Hippocampal formation (tissue), 2 donors: ENCODE measurements at places on chromosomes 12 and 14.

DNA sequence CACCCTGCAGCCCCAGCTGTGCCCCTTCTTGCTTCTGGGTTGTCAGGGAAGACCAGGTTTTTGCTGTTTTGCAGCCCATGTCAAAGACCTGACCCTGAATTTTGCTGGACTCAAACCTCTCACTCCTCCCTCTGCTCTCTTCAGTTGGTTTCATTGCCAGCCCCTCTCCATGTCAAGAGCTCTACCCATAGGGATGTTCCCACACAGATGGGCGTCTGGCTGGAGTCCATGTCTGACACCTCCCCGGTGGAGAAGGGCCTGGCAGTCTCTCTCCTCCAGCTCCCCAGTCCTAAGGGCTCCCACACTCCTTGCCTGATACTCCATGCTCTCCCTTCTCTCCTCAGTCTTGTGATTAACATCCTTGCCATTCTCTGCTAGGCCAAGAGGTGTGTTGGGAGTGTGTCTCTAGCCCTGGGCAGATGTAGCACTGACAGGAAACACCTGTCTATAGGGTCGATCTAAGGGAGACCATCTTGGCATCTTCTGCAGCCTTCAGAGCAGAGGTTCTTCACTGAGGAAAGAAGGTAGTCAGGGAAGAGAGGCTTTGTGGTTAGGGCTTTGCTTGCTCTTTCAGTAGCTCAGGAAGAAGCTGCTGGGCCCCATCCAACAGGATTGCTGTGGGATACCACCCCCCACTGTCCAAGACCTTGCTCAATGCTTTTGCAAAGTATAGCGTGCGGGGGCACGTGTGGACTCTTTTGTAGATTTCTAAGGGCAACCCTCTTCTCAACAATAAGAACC lies 4.7 kb downstream of the ASIC1 start:
- no peak for DNase-seq

DNA sequence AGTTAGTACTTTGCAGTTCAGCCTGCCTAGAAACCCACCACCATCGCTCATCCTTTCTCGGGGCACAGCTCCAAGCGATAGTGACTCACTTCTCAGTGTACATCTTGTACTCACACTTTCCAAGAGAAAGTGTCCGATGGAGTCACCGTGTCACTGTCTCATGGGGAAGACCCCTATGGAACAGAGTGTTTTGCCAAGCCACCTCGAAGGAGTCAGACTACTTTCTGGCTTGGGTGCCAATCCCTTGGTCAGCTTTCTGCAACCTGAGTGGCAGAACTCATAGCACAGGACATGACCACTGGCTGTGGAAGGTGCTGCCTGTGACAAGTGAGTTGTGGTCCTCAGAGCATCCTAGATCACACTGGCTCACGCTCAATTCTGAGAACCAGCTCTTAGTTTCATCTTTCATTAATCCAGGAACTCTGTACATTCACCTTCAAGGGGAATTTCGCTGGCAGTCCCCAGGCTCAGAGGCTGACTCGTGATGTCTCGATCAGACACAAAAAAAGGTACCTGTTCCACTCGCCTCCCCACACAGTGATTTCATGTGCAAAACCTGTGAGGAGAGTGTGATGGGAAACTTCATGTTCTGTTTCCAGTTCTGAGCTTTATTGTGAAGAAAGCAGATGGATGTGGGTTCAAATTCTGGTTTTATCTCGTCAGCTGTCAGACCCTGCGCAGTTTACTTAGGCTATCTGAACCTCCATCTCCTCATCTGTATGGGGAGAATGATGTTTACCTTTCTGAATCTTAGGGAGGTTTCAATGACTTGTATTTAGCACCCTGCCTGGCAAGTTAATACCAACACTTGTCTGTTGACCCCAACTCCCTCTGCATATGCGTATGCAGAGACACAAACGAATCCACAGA lies 127.3 kb upstream of the CCND2 start:
- no peak for DNase-seq

DNA sequence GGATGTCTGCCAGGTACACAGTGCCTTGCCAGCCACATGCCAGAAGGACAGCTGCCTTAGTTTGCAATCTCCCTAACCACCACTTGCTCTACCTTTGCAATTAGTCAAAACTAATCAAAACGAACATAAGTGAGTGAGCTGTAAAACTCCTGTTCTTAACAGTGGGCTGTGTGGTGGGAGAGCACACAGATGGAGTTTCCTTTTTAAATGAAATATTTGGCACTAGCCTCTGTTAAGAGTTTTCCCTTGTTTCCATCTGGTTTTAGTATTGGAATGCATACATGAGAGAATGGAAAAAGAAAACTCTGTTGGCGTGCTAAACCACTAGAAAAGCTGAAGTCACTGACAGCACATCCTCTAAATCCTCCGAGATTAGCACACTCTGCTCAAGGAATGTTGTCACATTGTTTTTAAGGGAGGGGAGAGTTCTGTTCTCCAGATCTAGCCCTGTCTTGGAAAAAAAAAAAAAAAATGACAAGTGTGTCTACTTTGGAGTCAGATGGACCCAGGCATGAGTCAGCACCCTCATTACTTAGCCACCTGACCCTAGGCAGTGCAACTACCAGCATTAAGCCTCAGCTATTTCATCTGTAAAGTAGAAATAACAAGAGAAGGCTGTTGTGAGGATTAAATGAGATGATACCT lies 83.9 kb downstream of the STXBP6 start:
- no peak for DNase-seq

DNA sequence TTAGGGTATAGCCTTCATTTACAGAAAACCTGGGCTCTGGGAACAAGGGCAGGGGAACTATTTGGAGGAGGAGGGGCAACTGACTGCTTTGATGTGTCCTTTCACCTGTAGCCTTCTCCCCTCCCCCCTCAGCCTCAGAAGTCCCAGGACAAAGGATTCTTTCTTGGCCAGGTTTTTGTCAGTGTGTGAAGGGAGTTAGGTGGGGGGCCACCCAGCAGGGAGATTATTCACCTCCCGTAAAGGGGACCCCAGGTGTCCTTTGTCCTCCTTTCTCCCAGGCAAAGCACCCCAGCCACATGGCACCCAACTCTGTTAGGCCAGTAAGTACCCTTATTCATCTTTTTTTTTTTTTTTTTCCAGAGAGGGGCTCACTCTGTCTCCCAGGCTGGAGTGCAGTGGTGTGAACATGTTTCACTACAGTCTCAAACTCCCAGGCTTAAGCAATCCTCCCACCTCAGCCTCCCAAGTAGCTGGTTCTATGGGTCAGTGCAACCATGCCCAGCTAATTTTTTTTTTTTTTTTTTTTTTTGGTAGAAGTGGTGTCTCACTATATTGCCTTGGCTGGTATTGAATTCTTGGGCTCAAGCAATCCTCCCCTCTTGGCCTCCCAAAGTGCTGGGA lies 723 bp upstream of the NFE2 start:
- no peak for DNase-seq

DNA sequence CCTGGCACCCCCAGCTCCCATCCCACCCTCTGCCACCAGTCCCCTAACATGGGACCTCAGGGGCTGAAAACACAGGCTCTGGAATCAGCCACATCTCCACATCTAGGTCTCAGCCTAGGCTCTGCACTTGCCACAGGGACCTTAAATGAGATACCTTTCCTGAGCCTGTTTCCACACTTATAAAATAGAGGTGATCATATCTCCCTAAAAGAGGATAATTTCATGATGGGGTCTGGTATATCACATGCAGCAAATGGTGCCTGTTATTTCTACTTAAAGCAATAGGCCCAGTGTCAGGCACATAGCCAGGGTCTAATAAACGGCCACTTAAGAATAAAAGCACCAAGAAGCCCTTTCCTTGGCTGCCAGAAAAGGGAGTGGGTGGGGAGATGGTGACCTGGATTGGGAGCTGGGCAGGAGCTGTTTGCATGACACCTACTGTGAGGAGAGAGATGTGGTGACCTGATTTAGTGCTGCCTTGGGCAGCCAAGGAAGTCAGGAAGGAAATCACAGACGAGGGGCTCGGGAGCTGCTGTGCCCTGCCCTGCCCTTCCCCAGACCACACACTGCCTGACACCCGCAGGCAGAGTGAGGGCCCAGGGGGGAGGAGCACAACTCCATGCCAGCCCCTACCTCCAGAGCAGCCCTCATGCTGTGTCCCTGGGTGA lies 71.2 kb downstream of the IRF2BPL start:
- no peak for DNase-seq

DNA sequence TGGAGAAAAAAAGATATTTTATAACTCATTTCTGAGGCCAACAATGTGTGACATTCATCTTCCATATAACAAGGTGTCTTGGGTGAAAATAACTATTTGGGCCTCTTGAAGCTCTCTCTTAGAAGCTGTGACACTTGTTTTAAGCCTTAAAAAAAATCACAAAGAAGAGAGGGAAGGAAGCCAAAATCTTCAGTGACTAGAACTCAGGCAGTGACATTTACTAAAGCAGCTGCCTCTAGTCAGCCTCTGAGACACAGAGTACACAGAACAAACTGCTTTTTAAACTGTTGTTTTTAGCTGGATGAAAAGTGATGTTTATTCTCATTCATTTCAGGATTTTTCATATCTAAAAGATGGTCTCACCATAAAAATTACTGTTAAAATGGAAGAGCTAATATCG lies 793.6 kb downstream of the GALC start:
- DNase-seq, result no peak

DNA sequence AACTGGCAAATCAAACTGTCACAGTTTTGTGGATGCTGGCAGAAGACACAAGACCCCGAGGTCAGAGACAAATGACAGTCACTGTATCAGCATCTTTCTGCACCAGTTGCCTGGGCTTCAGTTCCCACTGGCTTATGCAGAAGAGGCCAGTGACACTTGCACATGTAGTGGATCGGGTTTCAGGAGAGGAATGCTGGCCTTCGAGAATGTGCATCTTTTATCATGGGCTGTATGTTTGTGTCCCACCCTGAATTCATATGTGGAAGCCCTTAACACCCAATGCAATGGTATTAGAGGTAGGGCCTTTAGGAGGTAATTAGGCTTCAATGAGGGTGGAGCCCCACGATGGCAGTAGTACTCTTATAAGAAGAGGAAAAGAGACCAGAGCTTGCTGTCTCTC lies 150.9 kb downstream of the SLC15A4 start:
- no peak for DNase-seq

- no peak for DNase-seq
Measured at GRCh38 chr14:64725261-64725815, 21.1 kb downstream of the PLEKHG3 start.

DNA sequence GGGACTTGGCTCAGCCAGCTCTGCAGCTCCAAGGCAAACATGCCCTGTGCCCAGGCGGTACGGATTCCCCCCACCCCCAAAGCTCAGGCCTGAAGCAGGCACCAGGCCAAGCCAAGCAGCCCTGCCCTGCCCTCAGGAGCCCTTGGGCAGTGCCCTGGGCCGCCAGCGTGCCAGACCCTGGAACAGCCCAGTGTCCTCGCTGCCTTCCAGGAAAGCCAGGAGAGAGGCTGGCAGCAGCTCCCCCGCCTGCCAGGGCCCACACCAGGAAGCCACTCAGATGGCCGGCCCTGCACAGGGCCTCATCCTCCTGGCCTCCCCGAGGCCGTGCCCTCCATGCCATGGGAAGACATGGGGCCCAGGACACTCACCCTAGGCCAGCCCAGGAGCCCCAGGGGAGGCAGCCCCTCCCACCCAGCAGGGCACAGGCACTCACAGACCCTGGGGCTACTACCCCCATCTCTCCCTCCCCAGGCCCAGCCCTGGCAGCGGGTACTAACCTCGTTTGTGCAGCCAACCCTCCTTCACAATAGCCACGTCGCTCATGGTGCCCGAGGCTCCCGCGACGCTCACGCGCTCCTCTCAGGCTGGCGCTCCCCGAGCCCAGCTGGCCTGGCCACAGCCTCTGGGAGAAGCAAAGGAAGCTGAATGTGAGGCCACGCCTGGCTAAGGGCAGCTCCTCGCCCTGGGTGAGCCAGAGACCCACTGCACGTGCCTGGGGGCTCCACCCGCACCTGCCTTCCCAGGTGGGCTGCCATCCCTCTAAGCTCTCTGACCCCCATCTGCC lies 3.3 kb downstream of the AKT1 start:
- DNase-seq, result no peak

DNA sequence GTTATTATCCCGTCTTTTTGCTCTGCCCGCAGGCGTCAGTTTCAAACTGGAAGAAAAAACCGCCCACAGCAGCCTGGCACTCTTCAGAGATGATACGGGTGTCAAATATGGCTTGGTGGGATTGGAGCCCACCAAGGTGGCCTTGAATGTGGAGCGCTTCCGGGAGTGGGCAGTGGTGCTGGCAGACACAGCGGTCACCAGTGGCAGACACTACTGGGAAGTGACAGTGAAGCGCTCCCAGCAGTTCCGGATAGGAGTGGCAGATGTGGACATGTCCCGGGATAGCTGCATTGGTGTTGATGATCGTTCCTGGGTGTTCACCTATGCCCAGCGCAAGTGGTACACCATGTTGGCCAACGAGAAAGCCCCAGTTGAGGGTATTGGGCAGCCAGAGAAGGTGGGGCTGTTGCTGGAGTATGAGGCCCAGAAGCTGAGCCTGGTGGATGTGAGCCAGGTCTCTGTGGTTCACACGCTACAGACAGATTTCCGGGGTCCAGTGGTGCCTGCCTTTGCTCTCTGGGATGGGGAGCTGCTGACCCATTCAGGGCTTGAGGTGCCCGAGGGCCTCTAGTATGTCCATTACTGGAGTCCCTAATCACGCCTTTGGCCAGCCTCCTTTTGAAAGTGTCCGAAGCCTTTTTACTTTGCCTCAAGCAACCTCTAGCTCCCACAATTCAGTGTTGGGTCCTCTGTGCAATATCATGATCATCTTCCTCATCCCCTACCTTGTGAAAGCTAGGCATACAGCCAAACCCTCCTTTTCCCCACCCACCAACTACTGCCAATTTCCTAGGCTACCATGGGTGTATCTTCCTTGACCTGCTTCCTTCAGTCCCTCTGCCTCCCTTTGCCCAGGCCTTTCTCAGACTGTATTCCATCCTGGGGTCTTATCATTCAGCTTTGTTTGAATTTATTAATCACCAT lies 891 bp downstream of the SPRYD4 start:
- no peak for DNase-seq

GRCh38 chr12:89988188-89988915 lies 279.7 kb upstream of the ATP2B1 start:
- DNase-seq, result no peak

- no peak for DNase-seq
Measured at GRCh38 chr12:102439426-102440405, 40.6 kb downstream of the IGF1 start.

GRCh38 chr14:23406244-23406643 lies 1.8 kb downstream of the MYH6 start:
- DNase-seq, result peak; percentile 10

GRCh38 chr14:64210216-64210615 lies 84.0 kb downstream of the ESR2 start:
- DNase-seq, result no peak

DNA sequence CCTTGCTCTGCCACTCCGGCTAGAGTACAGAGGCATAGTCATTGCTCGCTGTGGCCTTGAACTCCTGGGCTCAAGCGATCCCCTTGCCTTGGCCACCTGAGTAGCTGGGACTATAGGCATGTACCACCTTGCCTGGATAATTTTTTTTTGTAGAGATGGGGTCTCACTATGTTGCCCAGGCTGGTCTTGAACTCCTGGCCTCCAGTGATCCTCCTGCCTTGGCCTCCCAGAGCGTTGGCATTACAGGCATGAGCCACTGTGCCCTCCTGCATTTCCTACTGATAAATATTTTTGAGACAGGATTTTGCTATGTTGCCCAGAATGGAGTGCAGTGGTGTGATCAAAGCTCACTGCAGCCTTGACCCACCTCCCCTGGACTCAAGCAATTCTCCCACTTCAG lies 9.4 kb downstream of the EMG1 start:
- no peak for DNase-seq
